GM03348 (cell line): ENCODE measurements at places on chromosomes 13 and 19.

DNA sequence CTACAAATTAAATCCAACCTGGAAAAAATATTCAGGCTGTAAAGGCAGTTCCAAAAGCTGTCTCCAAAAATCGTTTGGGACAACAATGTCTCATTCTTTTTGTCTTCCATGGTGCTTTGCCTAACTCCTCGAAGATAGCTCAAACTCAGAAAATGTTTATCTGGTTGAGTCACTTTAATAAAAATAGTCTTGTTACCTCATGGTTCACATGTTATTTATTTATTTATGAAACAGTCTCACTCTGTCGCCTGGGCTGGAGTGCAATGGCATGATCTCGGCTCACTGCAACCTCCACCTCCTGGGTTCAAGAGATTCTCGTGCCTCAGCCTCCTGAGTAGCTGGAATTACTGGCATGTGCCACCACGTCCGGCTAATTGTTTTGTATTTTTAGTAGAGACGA, 4.9 kb upstream of the BRD4 start:
- DNase-seq, result peak; percentile 64

GRCh38 chr19:31656507-31656906, 307.3 kb upstream of the TSHZ3 start:
- no peak for DNase-seq

GRCh38 chr19:13987101-13987890, 18.8 kb downstream of the RFX1 start:
- no peak for DNase-seq

DNA sequence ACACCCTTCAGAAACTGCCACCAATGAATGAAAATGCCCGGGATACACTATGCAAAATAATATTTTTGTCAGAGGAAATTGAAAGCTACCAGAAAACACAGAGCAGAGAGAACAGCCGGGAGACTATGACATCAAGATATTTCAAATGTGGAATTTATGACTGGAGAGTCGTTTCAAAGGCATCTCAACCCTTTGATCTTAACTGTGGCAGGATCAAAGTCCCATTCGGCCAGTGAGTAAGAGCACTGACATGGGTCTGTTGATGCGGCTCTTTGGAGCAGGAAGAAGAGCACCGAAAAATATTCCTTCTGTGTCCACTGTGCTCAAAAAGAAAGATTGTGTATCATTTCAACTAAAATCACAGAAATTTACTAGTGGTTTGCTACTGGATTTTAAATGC, 201.9 kb downstream of the RFC3 start:
- no peak for DNase-seq

DNA sequence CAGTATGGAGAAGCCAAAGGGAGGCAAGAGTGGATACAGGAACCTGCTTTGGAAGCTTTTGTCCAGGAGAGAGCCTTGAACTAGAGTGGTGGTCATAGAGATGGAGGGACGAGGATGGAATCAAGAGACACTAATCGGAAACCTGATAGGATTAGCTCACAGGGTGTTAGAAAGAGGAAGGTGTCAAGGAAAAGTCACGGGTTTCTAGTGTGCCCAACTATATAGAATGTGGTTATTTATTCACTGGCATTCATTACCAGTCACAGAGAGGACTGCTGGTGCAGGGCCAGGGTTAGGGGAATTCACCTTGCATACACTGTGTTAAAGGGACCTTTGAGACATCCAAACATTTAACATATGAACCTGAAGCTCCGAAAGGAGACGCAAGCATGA, 43.4 kb upstream of the URAD start:
- DNase-seq, result no peak

DNA sequence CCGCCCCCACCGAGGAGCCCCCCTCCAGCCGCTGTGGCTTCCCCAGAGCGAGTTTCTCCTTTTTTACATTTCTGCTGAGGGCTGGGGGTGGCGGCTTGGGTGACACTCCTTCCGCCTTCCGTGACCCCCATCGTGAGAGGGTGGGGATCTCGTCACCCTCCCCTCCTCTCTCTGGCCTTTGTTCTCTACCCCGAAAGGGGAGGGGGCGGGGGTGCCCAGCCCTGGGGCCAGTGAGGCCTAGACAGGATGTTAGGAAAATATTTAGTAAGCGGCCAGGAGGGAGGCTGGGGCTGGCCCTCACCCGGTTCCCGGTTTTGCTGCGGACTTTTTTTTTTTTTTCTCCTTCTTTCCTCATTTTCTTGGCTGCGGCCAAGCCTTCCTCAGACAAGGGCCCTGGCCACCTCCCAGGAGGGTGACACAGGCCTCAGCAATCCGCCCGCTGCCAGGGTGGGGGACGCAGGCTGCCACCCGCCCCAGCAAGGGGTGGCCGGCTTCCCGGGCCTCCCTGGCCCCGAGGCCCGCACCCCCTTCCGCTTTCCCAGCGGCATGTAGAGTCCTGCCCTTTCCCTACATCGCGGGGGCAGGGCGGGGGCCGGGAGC, 3.9 kb downstream of the MIDN start:
- DNase-seq, result peak; percentile 88

GRCh38 chr13:94917824-94918223, 205.5 kb upstream of the SOX21 start:
- no peak for DNase-seq

DNA sequence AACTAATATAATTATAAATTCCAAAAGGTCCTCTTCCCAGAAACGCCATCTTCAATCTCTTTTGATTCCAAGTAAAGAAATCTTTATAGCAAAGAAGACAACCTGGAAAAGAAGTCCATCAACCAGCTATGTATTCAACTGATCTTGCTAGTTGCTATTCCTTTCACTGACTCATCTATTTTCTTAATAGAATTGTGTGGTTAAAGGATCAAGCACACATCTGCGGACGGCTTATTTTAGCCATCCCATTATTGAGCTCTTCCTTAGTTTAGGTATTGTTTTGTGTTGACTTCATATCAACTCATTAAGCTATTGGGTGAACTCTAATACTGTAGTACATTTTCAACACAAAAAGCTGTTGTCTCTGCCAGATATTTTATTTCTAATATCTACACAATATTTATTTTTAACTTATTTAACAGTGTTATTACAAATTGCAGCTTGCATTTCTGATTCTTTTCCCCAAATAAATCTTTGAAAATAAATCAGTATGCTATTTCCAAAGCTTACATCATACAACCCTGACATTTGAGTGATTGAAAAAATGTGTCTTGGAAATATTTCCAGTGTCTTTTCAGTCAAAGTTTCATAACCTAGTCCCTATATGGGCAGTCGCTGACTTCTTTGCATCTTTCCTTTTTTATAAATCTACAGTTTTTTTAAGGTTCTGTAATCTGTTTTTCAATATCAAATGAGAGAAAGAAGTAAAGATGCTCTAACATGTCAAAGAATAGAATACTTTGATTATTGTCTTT, 158.8 kb upstream of the SPRY2 start:
- no peak for DNase-seq

DNA sequence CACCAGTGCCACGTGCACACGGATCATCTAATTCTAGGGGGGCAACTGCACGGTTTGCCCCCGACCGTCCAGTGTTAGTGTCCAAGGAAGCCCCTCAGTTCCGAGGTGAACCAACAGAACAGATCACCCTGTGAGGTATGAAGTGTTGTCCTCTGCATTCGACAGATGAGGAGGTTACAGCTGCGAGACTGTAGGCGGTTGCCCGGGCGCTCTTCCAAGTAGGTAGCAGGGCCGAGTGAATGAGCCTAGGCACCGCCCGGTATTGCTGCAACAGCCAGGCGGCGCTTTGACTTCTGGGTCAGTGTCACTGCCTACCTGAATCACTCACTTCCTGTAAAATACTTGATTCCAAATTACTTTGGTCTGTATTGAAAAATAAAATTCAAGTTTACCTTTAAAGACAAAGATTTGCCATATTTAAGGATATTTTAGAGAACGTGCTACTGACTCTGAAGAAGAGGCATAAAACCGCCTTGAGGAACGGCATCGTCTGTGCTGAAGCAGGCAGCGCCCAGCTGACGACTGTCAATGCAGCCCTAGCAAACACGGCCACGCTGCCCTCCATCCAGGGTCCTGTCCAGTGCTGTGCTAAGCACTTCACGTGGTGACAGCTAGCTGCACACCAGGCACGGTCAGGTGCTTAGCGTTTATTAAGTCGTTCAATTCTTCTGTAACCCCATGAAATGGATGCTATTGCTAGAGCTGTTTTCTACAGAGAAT, 19.3 kb upstream of the RASA3 start:
- DNase-seq, result no peak

GRCh38 chr13:113562844-113563243, 21.7 kb upstream of the TFDP1 start:
- DNase-seq, result no peak

DNA sequence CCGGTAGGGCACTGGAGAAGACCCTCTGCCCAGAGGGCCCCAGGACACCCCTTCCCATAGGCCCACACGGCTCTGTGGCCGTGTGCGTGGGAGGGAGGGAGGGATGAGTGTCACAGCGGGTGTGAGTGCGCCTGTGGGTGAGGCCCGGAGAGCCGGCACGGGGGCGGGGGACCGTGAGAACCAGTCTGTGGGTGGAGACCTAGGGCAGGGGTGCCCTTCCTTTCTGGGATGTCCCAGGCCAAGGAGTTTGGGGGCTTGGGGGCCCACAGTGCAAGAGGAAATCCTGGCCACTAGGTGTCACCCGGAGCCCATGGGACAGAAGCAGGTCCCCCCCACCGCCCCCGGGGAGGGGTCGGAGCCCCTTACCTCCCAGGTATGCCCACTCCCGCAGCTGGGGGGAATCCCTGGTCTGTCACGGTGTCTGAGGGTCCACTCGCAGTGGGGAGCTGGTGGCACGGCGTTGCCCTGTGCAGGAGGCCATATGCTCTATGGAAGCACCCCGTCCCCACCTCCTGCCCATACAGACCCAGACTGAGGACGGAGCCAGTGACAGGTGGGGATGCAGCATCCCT, 16.0 kb upstream of the SLC7A10 start:
- peak; percentile 60 for DNase-seq

GRCh38 chr19:50515168-50515561, 1.5 kb upstream of the ASPDH start:
- DNase-seq, result no peak

DNA sequence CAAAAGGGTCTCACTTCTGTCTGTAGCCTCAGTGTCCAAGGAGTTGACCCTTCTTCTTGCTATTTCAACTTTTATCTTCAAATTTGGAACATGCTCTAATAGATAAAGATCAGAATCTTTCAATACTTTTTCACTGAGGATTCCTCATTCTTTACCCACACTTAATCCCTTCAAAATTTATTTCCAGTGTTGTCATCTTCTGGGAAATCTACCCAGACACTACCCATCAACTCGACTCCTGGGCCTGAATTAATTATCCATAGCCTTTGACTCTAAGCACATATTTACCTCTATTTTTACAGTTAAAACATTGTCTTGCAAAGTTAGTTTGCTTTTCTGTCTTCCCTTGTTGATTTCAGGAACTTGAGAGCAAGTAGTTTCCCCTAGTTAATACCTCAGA, 1022.5 kb downstream of the PCDH9 start:
- DNase-seq, result no peak

- DNase-seq, result no peak
These were observed 103.0 kb downstream of the KL start for GRCh38 chr13:33119022-33119781.

- no peak for DNase-seq
These were observed at the start of gene SPINT2 for GRCh38 chr19:38264486-38265212. Gene SPINT2, plus strand, starts transcription at chr19:38264573. Its CDS starts 320 bp downstream, at chr19:38264893.

DNA sequence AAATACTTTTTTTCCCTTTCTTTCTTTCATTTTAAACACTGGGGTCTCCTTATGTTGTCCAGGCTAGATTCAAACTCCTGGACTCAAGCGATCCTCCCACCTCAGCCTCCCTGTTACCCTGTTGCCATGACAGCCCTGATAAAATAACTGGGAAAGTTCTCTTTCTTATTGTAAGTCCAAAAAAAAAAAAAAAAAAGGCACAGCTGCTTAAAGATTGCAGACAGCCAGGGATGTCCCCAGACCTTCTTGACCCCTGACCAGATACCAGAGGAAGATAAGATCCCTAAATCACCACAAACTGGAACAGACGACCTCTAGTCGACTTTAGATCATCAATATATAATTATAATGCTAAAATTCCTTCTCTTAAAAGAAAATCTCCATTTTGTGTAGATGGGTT, 1.1 kb upstream of the MVB12A start:
- DNase-seq, result no peak
